ENCODE measurements at places on chromosomes 11 and 22. TPM values are rescaled to one million over a fixed set of nuclear protein-coding genes. Genes with fewer than 3 reads are reported as not detected.
A peak's percentile ranks its signal among the peaks of the same experiment; 100 is the strongest.

DNA sequence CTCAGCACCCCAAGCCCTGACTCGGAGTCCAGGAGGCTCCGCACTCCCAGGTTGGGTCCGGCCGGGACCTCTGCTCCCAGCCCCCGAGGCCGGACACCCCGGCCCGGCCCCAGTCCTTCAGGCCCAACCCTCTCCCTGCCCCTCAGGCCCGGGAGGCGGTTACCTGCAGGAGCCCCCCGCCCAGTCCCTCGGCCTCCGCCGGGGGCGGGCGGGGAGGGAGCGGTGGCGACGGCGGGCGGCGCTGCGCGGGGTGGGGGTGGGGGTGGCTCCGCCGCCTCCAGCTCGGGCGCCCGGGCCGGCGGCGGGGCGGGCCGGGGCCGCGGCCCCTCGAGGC, 310 bp downstream of the TCF20 start:
- no peak for DNase-seq

DNA sequence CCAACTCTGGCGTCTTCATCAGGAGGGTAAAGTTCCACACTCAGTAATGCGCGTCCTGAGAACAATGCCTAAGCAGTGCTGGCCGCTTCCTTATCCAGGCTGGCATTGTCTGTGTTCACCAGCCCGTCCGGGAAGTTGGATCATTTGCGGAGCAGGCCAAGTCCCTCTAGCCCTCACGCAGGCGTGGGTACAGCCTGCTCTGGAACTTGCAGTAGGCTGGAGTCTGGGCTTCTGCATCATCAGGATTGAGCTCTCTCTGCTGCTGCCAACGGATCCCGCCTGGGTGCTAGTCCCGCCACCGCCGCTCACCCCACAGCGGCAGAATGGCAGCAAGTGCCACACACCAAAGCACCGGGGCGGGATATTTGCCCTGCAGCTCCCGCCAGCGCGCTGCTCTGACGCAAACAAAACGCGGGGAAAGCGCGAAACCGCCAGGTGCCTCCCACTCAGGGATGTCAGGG, 29.0 kb downstream of the GLYATL1 start:
- DNase-seq = peak; percentile 50

GRCh38 chr11:5596607-5597201, at the start of gene TRIM6:
Gene TRIM6, plus strand, starts transcription at chr11:5596637. Its CDS starts 261 bp downstream, at chr11:5596898.
- no peak for DNase-seq

DNA sequence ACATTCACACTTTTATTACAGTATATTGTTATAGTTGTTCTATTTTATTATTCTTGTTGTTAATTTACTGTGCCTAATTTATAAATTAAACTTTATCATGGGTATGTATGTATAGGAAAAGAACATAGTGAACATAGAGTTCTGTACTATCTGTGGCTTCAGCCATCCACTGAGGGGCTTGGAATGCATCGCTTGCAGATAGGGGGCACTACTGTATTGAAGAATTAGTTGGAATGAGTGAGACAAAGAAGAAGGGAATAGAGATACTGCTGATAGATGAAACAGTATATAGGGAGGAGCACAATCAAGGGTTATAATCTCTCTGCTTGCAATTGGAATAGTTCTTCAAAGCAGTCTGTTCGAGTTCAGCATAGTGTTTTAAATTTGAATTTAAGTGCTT, 432.2 kb downstream of the RAB38 start:
- peak; percentile 70 for DNase-seq

GRCh38 chr11:124863137-124863825, 2.0 kb upstream of the ROBO3 start:
- peak; percentile 74 for DNase-seq

DNA sequence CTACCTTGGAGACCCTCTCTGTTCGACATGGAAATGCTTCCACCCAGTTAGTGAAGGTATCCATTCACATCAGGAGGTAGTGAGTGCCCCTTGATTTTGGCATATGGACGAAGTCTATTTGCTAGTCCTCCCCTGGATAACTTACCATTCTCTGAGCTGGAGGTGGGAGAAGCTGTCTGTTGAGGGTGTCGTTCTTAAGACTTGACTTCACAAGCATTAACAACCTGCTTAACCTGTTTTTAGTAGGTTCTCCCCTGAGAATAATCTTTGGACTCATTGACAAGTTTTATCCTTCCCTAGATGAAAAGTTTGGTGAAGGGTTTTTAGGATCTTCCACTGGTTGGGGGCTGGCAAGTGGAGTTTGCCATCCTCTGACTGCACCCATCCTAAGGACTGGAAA, 1053.8 kb upstream of the CNTN5 start:
- no peak for DNase-seq

- DNase-seq = no peak
These were observed 20.3 kb upstream of the XKR3 start for GRCh38 chr22:16845465-16845864.

- DNase-seq = no peak
These were observed 18.9 kb downstream of the ADAMTS15 start for GRCh38 chr11:130467116-130467900.

The PDGFB gene
- 18.1 TPM for polyA plus RNA-seq

The MTNR1B gene
- 0.44 TPM for polyA plus RNA-seq

The ANGPTL5 gene
- polyA plus RNA-seq = 0.86 TPM

Data from spinal cord (tissue), 10 donors.